ENCODE measurements at places on chromosomes 2 and 18. TPM values are rescaled to one million over a fixed set of nuclear protein-coding genes. Genes with fewer than 3 reads are reported as not detected.

IL1RL2 gene
- total RNA-seq: not detected

KYNU gene
- not detected for total RNA-seq

COPS8 gene
- total RNA-seq: 39.5 TPM

MAP3K19 gene
- not detected for total RNA-seq

RBM44 gene
- 1.1 TPM for total RNA-seq

HOXD12 gene
- not detected for total RNA-seq

TMEM163 gene
- 0.17 TPM for total RNA-seq

POTEJ gene
- not detected for total RNA-seq

PPM1B gene
- total RNA-seq: 44.3 TPM

HTR2B gene
- total RNA-seq: not detected

HOXD9 gene
- total RNA-seq: not detected

Data from activated naive CD4-positive, alpha-beta T cell treated with anti-CD3 and anti-CD28 coated beads, Interleukin-2, amount 10 ng/mL, durations not matched to agents 5 hours and 36 hours (primary cell).